ENCODE measurements at places on chromosomes 4 and X.

DNA sequence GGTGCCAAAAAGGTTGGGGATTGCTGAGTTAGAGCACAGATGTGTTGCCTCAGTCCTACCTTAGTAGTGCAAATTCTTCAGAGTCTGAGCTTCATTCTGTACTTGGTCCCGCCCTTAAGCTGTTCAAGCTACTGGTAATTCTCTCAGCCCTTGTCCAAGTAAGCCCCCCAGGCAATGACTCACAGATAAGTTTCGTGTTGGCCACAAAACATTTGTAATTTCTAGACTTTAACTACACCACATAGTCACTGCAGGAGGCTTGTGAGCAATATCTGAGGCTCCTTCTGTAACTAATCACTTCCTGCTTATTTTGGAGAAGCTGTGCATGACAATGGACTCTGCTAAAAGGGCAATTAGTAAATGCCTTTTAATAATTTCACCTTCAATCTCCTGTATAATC, 1420.5 kb downstream of the PCDH7 start:
- DNase-seq, result no peak

GRCh38 chr4:153651587-153651986, 32.5 kb upstream of the TLR2 start:
- DNase-seq, result peak; percentile 7

GRCh38 chr4:163556650-163557391, 62.3 kb downstream of the TMA16 start:
- no peak for DNase-seq

DNA sequence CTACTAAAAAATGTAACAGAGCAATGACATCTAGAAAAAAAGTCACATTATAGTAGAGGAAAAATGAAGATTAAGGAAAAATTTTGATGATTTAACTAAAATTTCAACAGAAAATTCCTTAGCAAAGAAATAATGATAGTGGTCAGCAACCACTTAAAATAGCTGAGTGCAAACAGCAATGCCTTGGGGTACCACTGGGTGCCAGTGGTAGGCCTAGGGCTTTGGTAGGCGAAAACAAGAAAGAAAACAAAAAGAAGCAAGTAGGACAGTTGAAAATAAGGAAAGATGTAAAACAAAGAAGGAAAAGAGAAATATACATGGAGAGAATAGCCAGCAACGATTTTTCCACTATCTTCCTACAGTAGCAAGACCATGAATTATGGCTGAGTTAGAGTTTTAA, 313.5 kb upstream of the IRS4 start:
- DNase-seq, result no peak

GRCh38 chrX:55778322-55778721, 60.8 kb downstream of the RRAGB start:
- DNase-seq, result no peak

Data from T-helper 1 cell (primary cell).